Activated T-helper 17 cell treated with anti-CD3 and anti-CD28 coated beads, Interleukin-2, amount 50 U/mL, for 72 hours (primary cell): ENCODE measurements at places on chromosomes 2 and 18. TPM values are rescaled to one million over a fixed set of nuclear protein-coding genes. Genes with fewer than 3 reads are reported as not detected.

Gene CGREF1
- total RNA-seq = 4.6 TPM

Gene SERPINB12
- total RNA-seq = not detected

Gene PSTPIP2
- total RNA-seq = 4.3 TPM

Gene C2orf80
- not detected for total RNA-seq

Gene FIGN
- total RNA-seq = not detected

Gene ZNF892
- total RNA-seq = 3.5 TPM

Gene NLRC4
- total RNA-seq = 0.13 TPM

Gene PID1
- not detected for total RNA-seq

Gene ZNF521
- total RNA-seq = not detected

Gene SFT2D3
- 2.9 TPM for total RNA-seq

Gene REG1B
- total RNA-seq = not detected

Gene CHRNG
- not detected for total RNA-seq
